Activated CD4-positive, alpha-beta T cell treated with anti-CD3 and anti-CD28 coated beads for 1 hour (primary cell): ENCODE measurements at places on chromosomes 1 and 21.

DNA sequence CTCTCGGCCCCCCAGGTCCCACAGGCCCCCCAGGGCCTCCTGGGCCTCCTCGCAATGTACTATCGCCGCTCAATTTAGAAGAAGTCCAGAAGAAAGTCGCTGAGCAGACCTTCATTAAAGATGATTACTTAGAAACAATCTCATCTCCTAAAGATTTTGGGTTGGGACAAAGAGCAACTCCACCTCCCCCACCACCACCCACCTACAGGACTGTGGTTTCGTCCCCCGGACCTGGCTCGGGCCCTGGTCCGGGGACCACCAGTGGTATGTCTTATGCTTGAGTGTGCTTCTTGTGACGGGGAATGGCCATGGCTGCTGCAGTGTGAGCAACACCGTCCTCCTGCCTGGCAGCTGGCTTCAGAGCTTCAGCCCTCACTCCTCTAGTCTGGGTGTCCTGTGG, 70.2 kb upstream of the DYNLT5 start:
- no peak for DNase-seq

GRCh38 chr1:109739738-109740614, 862 bp downstream of the GSTM3 start:
- peak; percentile 76 for DNase-seq

- peak; percentile 4 for DNase-seq
Observed at GRCh38 chr1:24904731-24905354, 25.2 kb downstream of the RUNX3 start.

- DNase-seq: no peak
Observed at GRCh38 chr1:212814537-212815334, 23.0 kb downstream of the TATDN3 start.

- DNase-seq: no peak
Observed at GRCh38 chr1:170146720-170147263, 1.0 kb downstream of the NTMT2 start.

DNA sequence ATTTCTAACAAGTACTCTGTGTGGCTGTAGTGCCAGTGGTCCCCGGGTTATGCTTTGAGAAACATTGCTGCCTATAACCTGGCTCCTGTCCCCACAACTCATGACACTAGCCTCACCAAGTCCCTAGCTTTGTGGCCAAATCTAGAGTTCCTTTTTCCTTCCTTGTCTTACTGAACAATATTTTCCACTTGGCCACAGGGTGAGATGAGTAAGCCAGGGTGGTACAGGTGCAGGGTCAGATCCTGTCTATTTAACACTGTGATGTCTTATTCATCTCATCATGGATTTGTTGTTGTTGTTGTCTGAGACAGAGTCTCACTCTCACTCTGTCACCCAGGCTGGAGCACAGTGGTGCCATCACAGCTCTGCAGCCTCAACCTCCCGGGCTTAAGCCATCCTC, 18.6 kb downstream of the ARMH1 start:
- DNase-seq: no peak

GRCh38 chr1:235434001-235434400, 66.8 kb downstream of the TBCE start:
- DNase-seq: no peak

DNA sequence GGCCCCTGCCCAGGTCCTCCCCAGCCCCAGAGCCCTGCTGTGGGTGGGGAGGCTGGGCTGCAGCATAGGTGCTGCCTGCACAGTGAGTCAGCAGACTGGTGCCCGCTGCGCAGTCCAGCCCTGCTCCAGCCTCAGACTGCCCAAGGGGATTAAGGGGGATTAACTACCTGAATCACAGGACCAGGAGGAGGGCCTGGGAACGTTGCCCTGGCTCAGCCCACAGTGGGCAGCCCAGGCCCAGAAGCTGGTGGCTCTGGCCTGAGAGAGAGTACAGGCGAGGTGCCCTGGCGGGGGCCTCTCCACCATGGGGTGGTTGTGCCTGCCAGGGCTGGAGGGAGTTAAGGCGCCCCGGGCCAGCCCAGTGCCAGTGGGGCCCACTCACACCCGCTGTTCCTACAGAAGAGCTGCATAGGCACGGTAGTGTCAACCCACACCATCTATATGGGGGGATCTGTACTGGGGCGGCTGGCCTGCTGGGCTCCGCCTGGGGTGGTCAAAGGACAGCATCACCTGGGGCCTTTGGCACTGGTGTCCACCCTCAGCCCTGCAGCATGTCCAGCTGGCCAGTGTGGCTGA, 2.3 kb downstream of the OBSCN start:
- no peak for DNase-seq

GRCh38 chr1:202187041-202187671, 6.4 kb upstream of the LGR6 start:
- no peak for DNase-seq

- no peak for DNase-seq
Observed at GRCh38 chr1:220666349-220666748, 23.8 kb upstream of the C1orf115 start.

DNA sequence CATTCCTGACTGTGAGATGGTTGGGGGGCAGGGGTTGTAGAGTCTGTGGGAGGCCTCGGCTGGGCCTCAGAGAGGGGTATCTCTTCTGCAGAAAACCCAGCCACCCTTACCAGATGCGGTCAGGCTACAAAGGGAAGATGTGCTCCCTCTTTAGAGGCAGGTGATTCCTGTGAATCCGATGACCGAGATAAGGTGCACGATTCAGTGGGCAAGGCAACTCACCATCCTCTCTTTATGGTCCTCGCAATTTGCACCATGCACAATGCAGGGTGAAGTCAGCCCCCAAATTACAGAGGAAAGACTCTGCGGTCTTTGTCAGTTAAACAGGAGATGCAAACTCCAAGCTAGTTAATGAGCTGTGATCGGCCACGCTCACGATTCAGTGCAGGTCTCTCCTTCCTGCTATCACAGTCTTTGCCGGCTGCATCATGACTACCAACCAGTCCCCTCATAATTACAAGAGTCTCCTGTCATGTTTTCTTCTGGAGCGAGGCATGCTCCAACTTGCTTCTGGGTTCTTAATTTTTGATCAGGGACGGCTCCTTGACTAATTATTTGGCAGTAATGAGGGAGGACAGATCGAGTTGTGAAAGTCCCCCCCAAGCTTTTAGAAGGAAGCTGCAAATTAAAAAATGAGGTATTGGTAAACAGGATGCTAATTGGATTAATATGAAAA, 12.5 kb downstream of the TP73 start:
- no peak for DNase-seq

DNA sequence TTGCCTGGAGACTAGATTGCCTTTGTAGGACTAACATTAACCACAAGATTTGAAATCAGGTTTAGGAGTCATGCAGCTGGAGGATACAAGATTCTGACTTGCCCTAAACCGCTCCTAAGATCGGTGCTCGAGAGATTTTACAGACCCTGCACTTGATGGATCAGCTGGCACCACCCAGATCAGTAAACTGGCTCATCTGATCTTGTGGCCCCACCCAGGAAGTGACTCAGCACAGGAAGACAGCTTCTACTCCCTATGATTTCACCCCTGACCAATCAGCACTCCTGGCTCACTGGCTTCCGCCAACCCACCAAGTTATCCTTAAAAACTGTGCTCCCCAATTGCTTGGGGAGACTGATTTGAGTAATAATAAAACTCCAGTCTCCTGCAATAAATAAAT, 876 bp upstream of the CATSPERE start:
- DNase-seq: no peak

- DNase-seq: no peak
Observed at GRCh38 chr1:39554277-39554676, 22.3 kb downstream of the PABPC4 start.
